Left colon (tissue), 2 donors: ENCODE measurements at places on chromosomes 6 and 20. TPM values are rescaled to one million over a fixed set of nuclear protein-coding genes. Genes with fewer than 3 reads are reported as not detected.

Gene PSMB9
- 72.2 TPM for total RNA-seq

Gene PSORS1C1
- total RNA-seq: 6.7 TPM

Gene ZNF318
- 13.2 TPM for total RNA-seq

DNA sequence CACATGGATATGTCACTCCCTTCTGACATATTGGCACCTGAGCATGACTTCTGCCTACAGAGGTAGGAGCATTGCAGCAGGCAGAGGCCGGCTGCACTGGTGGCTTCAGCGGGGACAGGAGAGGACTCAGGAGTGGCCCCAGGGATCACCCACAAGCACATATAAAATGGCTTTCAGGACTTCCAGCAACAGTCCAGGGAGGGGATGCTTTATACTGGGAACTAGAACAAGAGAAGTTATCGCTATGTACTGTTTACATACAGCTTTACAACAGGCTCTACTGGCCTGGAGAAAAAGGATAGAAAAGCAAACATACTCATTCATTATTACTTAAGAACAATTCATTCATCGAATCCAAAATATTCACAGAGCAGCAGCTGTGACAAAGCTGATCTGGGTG is 337.8 kb downstream of the THBS2 start:
- no peak for DNase-seq

GRCh38 chr6:168928012-168928411 is 325.6 kb downstream of the THBS2 start:
- no peak for DNase-seq

GRCh38 chr20:46174469-46175126 is 56.5 kb downstream of the CD40 start:
- DNase-seq: peak; percentile 84

GRCh38 chr6:83462524-83462923 is 31.7 kb upstream of the ME1 start:
- DNase-seq: no peak

DNA sequence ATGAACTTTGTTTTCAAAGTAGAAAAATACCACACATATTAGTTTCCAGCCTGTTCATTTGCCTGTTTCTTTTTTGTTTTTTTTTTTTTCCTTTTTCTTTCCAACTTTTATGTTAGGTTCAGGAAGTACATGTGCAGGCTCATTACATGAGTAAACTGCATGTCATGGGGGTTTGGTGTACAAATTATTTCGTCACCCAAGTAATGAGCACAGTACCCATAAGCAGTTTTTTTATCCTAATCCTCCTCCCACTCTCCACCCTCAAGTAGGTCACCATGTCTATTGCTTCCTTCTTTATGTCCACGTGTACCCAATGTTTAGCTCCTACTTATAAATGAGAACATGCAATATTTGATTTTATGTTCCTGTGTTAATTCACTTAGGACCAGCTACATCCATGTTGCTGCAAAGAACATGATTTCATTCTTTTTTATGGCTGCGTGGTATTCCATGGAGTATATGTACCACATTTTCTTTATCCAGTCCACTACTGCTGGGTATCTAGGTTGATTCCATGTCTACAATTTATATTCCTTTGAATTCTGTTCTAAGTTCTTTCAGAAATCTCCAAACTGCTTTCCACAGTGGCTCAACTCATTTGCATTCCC is 31.8 kb downstream of the SNX14 start:
- no peak for DNase-seq

DNA sequence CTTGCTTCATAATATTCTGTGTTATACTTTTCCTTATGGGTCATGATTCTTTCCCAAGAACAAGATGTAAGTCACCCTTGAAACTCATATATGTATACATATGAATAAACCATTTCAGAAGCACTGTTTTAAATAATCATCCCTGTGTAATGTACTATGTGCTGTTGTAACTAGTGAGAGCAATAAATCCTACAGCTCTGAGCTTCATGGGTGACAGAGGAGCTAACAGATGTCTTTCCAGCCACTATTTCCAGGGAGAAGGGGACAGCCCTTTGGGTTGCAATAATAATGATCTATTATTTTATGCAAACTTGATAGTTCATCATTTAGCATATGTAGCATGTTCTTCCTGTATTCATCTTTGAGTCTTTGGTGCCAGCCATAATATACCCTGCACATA is 342.8 kb downstream of the KIF16B start:
- DNase-seq: no peak

DNA sequence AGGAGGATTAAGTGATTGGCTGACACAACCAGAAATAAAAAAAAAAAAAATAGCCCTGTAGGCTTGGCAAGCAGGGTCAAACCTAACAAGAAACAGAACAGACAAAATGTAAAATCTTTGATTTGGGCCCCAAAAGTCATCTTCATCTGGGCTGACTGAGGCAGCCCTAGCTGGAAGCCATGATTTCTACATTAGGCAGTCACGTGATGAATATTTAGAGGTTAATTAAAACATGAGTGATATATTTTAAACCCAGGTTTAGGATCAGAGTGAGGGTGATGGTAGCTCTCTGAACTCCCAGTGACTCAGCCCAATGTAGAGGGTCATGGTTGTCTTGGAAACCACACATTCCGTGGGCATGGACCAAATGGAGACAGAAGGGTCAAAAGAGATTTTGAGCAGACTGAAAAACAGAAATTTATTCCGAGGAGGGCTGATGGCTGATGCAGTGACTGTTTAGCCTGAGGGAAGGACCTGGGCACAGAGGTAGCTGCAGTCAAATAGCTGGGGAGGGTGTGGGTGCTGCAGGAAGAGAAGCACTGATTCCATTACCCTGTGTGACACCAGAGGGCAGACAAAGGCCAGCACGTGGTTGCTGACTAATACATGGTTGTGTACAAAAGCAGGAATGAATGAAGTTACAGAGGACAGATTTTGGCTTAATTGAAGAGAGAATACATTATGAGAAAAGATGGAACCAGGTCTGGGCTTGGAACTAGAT is 573.1 kb upstream of the CHD6 start:
- DNase-seq: no peak

DNA sequence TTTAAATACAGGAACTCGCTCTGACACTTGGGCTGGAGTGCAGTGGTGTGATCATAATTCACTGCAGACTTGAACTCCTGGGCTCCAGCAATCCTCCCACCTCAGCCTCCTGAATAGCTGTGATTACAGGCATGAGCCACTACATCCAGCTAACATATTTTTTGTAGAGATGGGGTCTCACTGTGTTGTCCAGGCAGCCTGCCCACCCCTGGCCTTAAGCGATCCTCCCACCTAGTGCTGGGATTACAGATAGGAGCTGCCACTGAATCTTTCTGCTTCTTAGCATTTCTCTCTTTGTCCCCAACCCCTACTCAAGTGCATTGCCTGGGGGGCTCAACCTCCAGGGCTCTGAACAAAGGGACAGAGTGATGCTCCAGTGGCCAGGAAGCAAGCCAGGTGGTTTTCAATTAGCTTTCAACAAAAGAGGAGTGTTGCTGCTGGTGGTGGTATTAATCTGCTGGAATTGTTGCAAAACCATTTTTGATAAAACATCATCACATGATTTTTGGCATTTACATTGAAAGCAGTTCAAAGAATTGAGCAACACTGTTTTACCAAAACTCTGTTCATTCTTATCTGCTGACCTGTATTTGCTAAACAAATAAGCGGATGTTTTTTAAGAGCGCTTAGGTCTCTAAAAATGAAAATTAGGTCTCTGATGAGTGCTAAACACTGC is 40.4 kb upstream of the BPIFA2 start:
- no peak for DNase-seq
